ENCODE measurements at places on chromosomes 2 and 18.

- no peak for DNase-seq
Measured at GRCh38 chr2:84846041-84846663, 34.7 kb downstream of the TRABD2A start.

- no peak for DNase-seq
Measured at GRCh38 chr2:136212426-136213378, 94.8 kb upstream of the CXCR4 start.

GRCh38 chr2:39697454-39697853, 31.7 kb downstream of the TMEM178A start:
- no peak for DNase-seq

DNA sequence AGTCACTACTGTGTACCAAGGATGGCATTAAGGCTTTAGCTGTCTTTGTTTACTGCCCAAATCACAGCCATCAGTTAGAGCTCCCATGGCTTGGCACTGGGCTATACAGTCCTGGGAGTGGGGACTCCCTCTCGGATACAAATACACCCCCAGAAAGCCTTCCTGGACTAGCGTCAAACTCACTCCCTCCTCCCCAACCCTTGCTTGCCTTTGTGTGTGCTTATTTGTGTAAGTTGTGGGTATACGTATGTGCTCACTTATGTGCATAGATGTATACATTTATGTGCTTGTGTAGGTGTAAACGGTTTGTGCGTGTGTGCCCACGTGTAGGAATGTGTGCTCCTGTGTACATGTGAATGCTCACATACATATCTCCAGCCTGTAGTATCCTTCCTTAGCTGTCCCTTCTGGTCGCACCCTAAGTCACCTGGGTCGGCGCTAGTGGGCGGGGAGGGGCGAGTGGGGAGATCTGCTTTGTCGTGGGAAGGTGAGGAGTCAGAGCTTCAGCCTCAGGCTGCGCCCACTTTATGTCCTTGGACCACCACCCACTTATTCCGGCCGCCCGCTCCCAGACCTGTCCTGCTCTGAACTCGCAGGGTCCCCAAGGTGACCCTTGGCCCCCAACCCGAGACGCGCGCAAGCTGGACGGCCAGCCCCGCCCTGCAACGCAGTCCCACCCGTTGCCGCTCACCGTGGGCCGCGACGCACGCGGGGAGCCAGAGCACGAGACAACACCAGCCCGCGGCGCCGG, 461 bp downstream of the PRADC1 start:
- no peak for DNase-seq

- no peak for DNase-seq
Measured at GRCh38 chr18:13181765-13182164, 36.8 kb upstream of the LDLRAD4 start.

- no peak for DNase-seq
Measured at GRCh38 chr2:61179701-61180639, 18.0 kb downstream of the C2orf74 start.

DNA sequence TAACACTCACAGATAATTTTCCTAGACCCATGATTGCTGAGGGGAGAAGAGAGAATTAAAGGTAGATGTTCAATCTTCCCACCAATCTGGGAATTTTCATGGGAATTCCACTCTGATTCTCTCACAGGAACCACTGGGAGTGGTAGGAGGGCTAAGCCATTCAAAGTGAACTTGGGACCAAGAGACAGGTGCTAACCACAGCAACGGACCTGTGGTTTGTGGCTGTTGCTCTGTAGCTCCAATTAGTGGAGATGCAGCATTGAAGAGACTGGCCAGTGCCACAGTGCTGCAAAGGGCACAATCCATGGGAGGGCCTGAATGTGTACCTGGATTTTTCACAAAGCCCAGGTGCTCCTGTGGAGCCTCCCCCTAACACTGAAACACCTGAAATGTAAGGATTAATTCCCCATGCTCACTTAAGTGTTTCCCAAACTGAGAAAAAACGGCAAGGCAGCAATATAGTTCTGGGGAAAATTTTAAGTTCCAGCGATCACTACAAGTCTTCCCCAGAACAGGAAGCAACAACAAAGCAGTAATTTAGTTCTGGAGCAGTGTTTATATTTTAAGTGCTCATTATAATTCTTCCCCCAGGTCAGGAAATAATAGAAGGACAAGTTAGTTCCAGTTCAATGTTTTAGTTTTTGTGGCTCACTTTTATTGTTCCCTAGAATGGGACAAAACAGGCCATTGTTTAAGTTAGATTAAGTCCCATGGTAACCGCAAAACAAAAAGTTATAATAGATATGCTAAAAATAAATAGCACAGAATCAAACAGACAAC, 1045.8 kb downstream of the CNTNAP5 start:
- DNase-seq, result no peak

- no peak for DNase-seq
Measured at GRCh38 chr18:30491815-30492551, 550.6 kb downstream of the DSC3 start.

All from NCI-H2081 treated with DMSO at 0.1 percent for 48 hours (cell line).